Adipocyte (in vitro differentiated cells): ENCODE measurements at places on chromosomes 7 and 10.
A peak's percentile ranks its signal among the peaks of the same experiment; 100 is the strongest.

GRCh38 chr7:159226011-159226702 is 81.5 kb upstream of the VIPR2 start:
- no peak for DNase-seq

DNA sequence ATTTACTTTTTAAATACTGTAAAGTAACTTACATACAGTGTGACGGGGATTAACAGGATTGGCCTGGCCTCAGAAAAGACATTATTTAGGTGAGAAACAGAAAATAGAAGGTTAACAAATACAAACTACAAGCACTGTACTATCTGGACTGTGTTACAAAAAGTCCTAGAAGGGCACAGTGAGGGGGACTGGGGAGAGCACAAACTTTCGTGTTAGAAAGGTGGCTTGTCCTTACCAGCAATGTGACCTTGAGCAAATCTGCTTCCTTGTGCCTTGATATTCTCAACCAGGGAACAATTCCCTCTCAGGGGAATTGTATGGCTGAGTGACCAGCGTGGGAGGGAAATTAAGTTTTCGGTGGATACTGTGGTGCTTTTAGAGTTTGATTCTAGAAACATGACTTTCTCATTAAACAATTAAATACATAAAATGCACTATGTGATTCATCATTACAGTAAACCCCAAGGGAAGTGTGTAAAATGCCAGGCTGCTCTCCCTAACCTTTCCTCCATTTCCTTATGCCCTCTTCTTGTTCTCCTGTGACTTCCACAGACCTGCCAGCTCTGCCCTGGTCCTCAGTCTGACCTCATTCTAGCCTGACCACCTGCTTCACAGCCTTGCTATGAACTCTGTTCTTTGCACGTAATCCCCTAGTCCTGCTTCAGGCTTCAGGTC is 57.7 kb downstream of the OSBPL3 start:
- peak; percentile 80 for DNase-seq

GRCh38 chr10:48634984-48635557 is 30.2 kb upstream of the ARHGAP22 start:
- DNase-seq: no peak

- no peak for DNase-seq
Observed at GRCh38 chr10:74150204-74150989, at the start of gene AP3M1. AP3M1 (minus strand) TSS chr10:74150828; CDS start chr10:74138379, 12,449 bp downstream.

DNA sequence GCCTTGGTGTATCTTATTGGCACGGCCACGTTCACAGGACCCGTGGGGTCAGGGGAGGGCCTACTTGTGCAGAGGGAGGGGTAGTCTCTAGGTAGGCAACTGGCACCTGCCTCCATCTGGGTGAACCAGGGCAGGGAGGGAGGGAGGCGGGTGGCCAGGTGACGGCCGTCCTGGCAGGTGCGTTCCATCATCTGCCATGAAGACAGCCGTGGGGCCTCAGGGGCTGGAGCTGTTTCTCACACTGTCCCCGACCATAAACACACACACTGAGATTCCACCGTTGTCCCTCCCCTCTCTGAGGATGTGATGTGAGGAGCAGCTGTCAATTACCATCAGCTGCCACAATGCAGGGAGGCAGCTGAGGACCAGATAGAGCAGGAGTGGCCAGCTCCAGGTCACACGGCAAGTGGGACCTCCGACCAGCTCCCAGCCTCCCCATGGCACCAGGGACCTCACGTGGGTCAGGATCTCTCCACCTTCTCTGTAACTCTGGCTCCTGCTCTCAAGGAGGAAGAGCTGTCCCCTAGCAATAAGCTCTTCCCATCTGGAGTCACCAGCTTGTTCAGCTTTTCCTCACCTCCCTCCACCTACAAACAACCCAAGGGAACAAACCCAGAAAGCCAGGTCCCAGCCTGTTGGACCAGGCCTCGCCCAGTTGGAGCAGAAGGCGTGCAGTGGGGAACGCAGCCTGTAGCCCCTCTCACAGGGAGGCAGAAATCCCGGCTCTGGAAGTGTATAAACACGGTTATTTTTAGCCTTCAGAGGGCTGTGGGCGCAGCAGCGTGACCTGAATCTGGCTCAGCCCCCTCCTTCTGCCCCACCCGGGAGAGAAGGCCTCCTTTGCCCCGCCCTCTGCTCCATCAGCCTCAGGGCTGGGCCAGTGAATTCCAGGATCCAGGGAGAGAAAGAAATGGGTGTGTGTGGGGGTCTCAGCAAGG is 33.1 kb downstream of the ZMIZ1 start:
- peak; percentile 79 for DNase-seq

- no peak for DNase-seq
Observed at GRCh38 chr7:108327353-108327752, 128.9 kb downstream of the NRCAM start.

GRCh38 chr10:37576154-37576553 is 281.3 kb downstream of the ZNF248 start:
- no peak for DNase-seq

DNA sequence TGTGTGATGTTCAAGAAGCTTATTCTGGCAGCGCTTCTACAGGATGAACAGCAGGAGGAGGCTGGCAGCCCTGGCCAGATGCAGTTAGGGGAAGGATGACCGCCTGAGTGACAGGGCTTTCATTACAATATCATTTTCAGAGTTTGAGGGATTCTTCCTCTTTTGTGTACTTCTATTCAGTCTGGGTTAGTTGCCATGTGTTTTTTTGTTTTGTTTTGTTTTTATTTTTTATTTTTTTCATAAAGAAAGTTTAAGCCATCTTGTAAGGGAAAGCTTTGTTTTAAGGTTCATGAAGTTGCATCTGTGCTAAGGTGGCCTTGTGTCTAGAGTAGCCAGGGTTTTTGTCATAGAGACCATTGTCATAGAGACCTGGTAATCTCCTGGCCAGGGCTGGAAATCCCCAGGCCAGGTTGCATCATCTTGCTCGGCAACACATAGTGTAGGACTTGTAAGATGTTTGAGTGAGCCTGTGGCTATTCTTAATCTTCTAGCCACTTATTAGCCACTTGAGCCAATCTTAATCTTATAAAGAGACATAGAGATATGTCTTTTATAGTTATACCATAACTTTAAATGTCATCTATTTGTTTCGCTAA is 230.5 kb upstream of the TMEM229A start:
- peak; percentile 7 for DNase-seq

DNA sequence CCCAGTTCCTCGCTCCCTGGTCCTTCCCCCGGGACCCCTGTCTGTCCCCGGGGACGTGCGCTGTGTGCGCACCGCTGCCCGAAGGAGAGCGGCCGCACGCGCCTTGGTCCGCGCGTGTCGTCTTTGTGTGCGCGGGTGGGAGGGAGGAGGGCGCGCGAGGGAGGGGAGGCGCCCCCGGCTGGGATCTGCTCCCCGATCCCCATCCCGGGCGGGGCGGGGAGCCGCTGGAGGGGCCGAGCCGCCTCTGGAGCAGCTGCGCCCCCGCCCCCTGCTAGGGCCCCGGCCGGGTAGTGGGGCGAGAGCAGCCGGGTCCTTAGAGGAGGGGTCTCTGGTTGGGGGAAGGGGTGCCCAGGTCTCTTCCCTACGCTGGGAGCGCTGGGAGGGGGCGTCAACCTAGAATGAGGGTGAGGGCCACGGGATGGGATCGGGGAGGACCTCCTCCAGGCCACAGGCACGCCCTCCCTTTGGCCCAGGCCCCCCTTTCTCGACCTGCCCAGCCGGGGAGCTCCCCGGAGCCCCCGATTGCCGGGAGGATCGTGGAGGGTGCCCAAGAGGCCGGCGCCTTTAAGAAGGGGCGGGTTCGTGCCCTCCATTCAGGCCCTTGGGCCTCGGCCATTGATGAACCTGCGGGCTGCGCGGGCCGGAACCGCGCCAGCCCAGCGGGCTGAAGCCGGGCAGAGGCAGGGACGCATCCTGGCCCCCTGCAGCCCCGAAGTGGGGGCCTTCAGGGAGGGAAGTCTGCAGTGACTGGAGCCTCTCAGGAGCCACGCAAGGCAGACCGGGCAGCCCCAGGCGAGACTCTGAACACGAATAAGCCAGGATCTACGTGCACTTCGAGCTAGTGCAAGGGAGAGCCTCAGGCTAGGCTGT is 678 bp downstream of the SH2B2 start:
- peak; percentile 50 for DNase-seq

GRCh38 chr7:53672681-53673080 is 637.2 kb downstream of the POM121L12 start:
- DNase-seq: no peak

DNA sequence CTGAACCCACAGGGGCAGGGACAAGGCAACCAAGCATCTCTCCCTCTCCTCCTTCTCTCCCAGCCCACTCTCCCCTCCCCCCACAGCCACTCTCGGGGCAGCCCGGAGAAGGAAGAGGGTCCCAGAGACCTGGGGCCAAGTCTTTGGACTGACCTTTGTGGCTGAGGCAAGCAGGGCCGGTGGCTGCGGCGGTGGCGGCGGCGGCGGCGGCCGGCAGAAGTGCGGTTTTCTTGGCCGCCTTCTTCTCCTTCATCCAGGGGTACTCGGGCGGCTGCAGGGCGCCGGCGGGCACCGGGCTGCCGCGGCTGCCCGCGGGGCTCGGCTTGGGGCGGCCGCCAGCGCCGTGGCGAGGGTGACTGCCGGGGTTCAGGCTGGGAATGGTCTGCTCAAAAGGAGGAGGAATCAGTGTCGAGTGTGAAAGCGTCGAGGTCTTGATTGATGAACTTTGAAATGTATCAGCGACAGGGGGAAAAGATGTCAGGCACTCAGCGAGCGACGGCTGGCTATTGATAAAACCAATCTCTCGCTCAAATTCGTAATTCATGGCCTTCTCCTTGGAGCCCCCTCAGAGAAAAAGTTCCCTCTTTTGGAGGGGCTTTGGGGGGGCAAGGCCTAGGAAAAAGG is 414 bp downstream of the HOXA2 start:
- DNase-seq: no peak

- no peak for DNase-seq
Observed at GRCh38 chr7:376306-377079, 86.5 kb downstream of the FOXL3 start.

DNA sequence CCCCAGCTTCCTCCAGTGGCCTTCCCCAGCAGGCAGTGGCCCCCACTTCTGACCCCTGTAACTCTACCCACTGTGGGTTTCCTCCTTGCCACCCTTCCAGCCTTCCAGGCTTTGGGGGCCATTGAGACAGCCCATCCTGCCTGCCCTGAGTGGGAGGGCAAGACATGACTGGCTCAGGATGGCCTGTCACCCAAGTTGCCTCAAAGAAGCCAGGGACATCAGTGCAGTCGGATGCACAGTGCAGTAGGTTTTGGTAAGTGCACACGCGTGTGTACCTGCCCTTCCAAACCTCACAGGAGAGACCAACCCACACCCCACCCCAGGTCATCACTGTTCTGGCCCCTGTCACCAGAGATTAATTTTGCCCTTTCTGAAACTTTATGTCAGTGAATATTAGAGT is 22.7 kb downstream of the ZMIZ2 start:
- no peak for DNase-seq

GRCh38 chr10:69214666-69215131 is 5.4 kb upstream of the HKDC1 start:
- DNase-seq: no peak

GRCh38 chr7:100590077-100590737 is 4.1 kb downstream of the FBXO24 start:
- DNase-seq: no peak

GRCh38 chr7:84510505-84510904 is 315.9 kb upstream of the SEMA3A start:
- peak; percentile 65 for DNase-seq

GRCh38 chr7:55140221-55140940 is 121.6 kb downstream of the EGFR start:
- DNase-seq: peak; percentile 70

GRCh38 chr10:19505320-19506312 is 310.6 kb upstream of the PLXDC2 start:
- DNase-seq: no peak

GRCh38 chr7:111223802-111224253 is 132.9 kb downstream of the LRRN3 start:
- DNase-seq: no peak

DNA sequence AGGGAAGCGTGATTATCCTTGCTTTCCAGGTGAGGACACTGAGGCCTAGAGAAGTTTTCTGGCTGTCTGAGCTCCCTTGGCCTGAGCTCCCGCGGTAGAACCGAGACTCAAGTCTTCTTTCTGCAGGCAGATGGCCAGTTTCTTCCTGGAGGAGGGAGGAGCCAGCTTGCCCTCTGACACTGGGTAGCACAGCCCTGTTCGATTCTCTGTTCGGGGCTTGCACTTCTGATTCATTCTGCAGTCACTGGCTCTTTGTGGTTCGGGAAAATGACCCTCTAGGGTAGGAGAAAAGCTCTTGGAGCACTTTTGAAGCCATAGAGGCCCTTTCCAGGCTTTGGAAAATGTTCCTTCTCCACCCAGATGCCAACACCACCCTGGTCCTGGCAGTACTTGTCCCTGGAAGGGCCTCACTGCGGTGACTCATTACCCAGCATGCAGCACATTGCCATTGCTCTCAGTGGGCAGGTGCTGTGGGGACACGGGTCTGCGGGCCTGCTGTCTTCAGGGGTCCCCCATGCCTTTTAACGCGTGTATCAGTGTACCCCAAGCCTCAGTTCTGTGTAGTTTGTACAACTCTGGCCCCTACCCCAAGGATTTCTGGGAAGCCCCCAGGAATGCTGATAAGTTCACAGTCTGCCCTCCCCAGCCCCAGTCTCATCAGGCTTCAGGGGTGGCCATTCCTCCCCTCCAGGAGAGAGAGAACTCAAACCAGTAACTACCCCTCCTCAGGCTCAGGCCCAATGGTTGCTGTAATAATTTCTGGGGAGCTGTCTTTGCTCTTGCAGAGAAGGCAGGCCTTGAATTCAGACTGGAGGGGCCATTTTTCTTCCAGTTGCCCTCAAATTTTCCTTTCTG is 11.9 kb downstream of the CHST3 start:
- peak; percentile 71 for DNase-seq

- no peak for DNase-seq
Observed at GRCh38 chr10:19947215-19947614, 131.0 kb downstream of the PLXDC2 start.

DNA sequence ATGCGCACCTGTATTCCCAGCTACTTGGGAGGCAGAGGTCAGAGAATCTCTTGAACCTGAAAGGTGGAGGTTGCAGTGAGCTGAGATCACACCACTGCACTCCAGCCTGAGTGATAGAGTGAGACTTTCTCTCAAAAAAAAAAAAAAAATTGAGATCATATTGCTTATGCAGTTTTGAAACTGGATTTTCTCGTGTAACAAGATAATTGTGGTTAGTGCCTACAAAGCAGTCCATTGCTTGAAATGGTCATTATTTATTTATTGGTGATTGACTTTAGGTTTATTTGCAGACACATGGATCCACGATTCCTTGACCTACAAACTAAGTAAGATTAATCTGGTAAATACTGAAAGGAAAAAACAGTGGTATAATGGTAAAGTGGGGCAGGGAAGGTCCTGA is 149.8 kb downstream of the TAX1BP1 start:
- no peak for DNase-seq

DNA sequence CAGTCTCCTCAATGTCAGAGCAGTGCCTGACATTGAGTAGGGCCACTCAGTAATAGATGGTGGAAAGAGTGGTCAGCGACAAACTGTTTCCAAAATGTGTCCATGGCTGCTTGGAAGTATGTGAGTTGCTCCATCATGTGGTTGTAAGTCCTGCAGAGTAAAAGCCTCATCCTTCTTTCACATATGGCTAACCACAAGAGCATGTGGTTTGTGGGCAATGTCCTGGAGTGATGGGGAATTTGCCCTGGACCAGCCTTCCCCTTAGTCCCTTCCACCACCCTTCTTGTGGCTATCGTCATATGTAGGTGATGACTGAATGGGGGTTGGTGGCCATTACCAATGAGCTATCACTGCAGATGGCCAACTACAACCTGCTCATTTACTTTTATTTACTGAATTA is 33.0 kb upstream of the PLXNA4 start:
- no peak for DNase-seq

GRCh38 chr10:89348481-89348880 is 20.7 kb downstream of the IFIT3 start:
- no peak for DNase-seq
